AG10803 (cell line): ENCODE measurements at places on chromosomes 12 and 14.

GRCh38 chr12:24705741-24706358 is 243.1 kb downstream of the BCAT1 start:
- DNase-seq = peak; percentile 2

- peak; percentile 100 for DNase-seq
These were observed 297.9 kb upstream of the AMIGO2 start for GRCh38 chr12:47377414-47378221.

DNA sequence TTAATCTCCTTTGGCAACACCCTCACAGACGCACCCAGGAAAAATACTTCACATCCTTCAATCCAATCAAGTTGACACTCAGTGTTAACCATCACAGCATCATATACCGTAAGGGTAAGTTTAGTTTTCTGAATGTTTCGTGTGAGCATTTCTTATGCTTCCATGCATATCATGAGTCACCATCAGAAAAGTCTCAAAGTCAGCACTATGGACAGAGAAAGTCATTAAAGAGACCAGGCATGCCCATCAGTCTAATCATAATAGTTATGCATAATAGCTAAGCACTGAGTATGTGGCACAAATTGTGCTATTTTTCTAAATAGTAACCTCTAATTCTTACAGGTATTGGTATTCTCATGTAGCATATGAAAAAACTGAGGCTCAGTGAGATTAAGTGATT is 158.8 kb upstream of the PRMT8 start:
- DNase-seq = no peak

DNA sequence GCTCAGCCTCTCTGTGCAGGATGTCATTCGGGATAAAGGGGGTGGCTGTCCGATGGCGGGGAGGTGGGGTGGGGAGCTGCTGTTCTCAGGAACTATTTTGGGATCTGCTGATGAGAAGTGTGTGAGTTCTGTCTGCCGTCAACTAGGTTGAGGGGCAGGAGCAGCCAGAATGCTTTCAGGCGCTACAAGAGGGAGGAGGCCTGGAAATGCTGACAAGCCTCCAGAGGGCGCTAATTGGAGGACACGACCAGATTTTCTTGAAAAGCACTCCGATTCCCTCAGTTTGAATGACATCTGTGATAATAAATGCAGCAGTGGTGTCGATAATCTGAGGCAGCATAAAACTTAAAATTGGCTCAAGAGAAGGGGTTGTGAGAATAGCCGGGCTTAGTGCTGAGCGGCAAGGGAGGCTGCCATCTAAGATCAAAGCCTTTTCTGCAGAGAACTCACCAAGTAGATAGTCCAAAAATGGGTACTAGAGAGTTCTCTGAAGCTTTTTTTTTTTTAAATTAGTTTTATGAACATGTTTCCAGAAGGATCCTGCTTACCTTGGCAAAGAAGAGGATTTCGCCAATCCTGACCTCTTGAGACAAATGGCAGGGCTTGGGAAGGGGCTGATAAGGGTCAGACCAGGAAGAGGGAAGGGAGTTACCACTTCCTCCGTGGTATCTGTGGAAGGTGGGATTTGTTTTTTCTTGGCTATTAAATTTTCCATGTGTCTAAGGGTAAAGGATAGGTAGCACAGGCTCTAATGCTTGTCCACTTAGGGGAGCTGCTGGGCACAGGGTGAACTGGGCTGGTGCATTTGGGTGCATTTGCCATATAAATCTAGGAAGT is 94.4 kb downstream of the CRACR2A start:
- no peak for DNase-seq

- DNase-seq = no peak
These were observed 61.8 kb upstream of the RTL1 start for GRCh38 chr14:100965296-100965695.

GRCh38 chr12:117903110-117903840 is 65.5 kb downstream of the KSR2 start:
- no peak for DNase-seq

DNA sequence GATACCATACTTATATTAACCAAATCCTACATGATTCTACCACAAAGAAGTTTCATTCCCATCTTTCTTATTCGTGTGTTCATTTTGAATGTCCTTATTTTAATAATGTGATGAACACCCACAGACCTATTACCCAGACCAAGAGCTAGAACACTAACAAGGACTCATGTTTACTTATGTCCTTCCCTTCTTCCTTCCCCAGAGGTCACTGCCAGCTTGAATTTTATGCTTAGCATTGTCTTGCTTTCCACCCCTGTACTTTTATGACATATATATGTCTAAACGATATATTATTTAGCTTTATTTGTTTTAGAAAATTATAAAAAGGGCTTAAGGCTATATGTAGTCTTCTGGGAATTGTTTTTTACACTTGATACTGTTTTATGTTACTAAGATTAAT is 238.6 kb downstream of the LRIG3 start:
- no peak for DNase-seq

DNA sequence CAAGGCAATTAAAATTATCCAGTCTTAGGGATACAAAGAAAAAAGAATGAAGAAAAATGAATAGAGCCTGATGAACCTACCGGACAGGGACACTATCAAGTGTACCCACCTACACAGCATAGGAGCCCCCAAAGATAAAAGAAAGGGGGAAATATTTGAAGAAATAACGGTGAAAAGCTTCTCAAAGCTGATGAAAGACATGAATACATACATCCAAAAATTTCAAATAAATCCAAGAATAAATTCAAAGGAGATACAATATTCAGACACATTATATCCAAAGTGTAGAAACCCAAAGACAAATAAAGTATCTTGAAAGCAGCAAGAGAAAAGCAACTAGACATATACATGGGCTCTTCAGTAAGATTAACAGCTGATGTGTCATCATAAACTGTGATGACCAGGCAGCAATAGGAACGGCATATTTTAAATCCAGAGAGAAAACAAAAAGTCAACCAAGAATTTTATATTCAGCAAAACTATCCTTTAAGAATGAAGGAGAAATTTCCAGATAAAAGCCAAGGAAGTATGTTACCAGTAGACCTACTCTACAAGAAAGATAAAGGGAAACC is 56.0 kb downstream of the CDK17 start:
- DNase-seq = no peak

GRCh38 chr14:24892497-24893051 is 157.4 kb downstream of the STXBP6 start:
- DNase-seq = peak; percentile 33

GRCh38 chr12:111607239-111607638 is 8.1 kb upstream of the ATXN2 start:
- no peak for DNase-seq

DNA sequence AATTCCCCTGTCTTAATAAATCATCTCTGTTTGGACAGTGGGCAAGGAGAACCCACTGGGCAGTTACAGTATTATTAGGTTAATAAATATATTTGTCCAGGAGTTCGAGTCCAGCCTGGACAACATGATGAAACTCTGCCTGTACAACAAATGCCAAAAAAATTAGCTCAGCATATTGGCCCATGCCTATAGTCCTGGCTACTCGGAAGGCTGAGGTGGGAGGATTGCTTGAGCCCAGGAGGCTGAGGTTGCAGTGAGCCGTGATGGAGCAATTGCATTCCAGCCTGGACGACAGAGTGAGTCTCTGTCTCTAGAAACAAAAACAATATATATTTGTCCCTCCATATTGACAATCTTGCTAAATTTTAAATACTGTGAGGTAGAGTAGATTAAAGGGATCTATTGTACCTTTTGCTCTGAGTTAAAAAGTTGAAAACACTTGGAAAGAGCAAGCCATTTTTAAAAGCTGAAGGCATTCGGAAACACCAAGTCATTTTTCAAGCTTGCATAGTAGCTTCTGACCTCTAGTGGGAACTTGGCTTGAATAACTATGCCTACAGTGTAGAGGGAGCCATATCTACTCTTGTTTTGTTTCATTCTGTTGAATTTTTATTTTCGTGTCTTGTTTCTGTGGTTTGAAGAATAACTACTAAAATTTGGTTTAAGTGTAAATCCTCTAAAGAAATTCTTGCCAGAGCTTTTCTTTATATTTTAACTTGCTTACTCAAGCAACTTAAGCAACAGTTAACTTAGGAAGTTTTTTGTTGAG is 14.6 kb upstream of the EEA1 start:
- peak; percentile 34 for DNase-seq

DNA sequence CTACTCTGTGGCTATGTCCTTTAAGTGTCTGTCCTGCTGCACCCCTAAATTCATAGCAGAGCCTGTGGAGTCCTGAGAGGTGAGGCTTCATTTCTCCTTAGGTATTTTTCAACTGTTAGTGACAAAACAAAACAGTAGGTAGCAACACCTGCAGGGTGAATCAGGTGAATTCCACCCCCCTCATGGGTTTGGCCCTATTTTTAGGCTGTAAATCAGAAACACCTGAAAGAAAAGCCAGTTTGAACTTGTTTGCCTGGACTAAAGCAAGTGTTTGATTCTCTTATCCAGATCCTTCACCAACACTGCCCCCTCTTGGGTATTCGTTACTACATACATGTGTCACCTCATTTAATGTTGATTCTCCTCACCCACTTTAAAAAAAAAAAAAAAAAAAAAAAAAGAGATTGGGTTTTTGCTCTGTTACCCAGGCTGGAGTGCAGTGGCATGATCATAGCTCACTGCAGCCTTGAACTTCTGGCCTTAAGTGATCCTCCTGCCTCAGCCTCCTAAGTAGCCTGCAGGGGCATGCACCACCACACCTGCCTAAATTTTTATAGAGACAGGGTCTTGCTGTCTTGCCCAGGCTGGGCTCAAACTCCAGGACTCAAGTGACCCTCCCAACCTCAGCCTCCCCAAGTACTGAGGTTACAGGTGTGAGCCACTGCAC is 10.3 kb downstream of the TBPL2 start:
- DNase-seq = peak; percentile 82

GRCh38 chr12:91824991-91825390 is 320.7 kb downstream of the BTG1 start:
- DNase-seq = no peak

- DNase-seq = no peak
These were observed 16.8 kb upstream of the TESPA1 start for GRCh38 chr12:55001198-55001868.

- no peak for DNase-seq
These were observed 212.6 kb downstream of the TTC8 start for GRCh38 chr14:89037065-89037464.

DNA sequence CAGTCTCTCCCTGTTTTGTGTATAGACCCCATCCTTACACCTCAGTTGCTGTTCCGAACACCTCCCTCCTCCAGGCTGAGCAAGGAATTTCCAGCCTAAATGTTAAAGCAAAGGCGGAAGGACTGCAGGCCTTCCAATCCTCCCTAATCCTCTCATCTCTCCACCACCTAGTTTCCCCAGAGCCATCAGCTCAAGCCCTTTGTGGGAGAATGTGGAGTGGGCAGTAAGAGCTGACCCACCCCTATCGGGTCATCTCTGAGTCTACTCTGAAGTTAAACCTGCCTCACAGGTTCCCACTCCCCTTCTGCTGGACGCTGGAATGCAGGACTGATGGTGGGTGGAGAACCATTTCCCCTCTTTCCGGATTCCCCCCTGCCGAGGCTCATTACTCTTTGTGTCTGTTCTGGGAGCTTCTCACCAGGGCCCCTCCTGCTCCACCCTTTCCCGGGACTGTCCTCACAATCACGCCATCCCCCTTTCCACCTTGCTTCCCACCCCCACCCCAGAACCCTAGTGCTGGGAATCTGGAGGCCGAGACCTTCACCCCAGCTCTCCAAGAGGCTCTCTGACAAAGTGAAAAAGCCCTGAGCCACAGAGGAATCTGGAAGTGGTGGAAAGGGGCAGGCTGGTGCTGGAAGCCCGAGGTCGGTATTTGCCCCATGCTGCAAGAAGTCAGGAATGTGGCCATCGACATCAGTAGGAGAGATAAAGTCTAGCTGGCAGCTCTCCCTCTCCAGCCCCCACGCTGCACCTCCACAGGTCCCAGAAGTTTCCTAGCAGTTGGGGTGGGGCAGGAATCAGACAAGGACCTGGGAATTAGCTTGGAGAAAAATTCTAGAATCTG is 3.3 kb upstream of the KRT18 start:
- DNase-seq = peak; percentile 59

- DNase-seq = no peak
These were observed 53.6 kb downstream of the LGMN start for GRCh38 chr14:92694807-92695206.

DNA sequence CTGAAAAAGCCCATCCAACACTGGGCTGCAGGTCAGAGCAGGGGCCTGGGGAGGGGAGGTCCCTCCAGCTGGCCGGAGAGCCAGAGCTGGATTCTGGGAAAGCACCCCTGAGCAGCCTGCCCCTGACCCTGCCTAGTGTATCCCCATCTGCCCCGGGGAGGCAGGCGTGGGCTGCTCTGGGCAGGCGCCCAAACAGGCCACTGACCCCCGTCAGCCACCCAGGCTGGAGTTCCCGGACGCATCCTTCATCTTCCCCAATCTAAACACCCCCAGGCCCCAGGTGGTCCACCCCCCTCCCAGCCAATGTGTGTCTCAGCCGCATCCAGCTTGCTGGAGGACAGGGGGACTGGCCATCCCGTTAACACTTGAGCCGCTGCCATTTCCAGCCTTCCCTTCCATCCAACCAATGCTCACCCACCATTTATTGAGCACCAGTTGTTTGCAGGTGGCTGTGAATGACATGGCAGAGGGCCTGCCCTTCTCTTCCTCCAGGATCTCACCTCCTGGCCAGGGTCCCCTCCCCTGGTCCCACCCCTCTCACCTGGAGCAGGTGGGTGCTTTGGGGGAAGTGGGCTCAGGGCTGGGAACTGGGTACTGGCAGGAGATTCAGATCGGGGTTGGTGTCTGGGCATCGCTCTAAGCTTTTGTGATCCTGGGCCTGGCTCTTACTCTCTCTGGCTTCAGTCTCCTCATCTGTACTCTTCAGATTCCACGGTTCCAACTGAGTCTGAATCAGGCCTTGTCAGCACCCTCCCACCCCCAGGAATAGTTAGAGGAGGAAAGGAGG is 743 bp upstream of the DTX1 start:
- DNase-seq = no peak

DNA sequence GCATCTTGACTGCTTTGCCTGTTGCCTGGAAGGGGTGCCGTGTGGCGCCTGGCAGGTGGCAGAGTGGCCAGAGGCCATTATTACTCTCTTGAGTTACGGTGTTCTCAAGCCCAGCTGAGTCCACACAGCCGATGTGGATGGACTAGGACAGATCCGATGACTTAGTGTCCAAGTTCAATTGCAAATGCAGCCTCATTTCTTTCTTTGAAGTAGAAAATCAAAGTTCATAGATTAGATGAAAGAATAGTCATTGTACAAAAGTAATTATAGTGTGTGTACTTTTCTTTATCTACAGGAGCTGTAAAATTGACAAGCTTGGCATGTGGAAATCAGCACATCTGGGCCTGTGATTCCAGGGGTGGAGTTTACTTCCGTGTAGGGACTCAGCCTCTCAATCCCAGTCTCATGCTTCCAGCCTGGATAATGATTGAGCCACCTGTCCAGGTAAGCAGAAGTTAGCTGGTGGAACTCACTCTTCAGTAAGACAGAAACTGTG is 44.7 kb downstream of the ANKRD9 start:
- DNase-seq = no peak

GRCh38 chr12:87923361-87923760 is 105.8 kb downstream of the C12orf50 start:
- DNase-seq = no peak

GRCh38 chr12:100376161-100376560 is 19.3 kb downstream of the SLC17A8 start:
- DNase-seq = no peak
